ENCODE measurements at places on chromosomes 3 and 15.

- no peak for DNase-seq
Observed at GRCh38 chr15:58329781-58330671, 101.8 kb upstream of the LIPC start.

GRCh38 chr3:117473981-117474538 lies 764.5 kb downstream of the TUSC7 start:
- no peak for DNase-seq

DNA sequence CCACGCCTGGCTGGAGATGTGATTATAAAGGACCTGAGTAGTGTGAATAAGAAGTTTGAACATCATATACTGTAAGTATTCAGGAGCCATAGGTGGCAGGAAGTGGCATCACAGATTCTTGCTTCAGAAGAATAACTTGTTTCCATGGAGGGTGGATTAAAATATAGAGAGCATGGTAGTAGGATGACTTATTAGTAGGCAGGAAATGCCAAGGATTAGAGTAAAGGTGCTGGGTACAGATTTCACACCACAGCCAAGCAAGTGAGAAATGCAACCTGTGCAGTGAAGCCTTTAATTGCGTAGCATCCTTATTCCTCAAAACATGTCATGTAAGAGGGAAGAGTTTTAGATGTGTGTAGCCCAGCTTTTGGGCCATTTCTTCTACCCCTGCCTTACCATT lies 30.8 kb downstream of the IFT122 start:
- DNase-seq = no peak

DNA sequence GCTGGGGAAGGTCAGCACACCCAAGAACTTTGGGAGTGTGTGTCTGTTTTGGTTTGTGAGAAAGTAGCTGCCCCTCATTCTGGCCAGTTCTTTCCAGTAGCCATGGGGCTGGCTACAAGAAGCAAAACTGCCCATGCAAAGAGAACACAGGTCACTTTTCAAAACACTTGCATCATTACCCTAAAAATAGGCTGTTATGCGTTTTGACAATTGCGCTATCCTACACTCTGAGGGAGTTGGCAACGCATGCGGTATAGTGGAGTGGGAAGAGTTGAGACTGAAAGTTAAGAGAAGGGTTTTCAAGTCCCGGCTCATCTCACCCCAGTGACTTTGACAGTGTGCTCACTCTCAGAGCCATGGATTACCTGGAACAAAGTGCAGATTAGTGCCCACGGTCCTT lies 41.8 kb upstream of the MYZAP start:
- DNase-seq = no peak

GRCh38 chr3:114809668-114810413 lies 337.2 kb downstream of the ZBTB20 start:
- DNase-seq = no peak

GRCh38 chr3:158683230-158683962 lies 10.9 kb upstream of the LXN start:
- DNase-seq = no peak

DNA sequence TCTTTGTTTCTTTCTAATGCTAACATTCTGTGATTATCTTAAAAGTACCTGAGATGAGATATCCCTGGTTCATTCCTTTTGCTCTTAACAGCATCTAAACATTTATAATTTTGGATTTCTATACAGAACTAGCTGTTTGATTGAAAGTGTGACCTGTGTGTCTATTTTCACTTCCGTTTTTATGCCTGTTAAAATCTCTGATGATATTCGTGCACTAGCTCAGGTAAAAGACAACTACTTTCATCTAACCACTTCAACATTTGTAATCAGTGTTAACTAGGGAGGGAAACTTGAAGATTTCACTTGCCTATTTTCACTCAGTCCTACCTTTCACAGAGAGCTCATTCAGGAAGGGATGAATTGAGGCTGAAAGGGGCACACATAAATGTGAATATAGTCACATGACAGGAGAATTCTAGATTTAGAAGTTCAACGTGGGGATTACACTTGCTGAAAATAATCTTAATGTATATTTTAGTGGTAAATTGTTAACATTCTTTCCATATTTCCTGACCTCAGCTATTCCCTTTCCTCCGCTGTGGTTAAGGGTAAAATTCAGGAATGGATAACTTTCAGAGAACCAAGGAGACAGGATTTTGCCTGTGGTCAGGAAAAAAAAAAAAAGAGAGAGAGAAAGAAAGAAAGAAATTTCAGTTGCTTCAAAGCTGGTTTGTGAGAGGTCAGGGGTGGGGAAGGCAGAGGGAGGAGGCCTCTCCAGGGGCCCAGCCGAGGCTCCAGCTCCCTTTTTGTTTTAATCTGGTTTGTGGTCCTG lies 159.8 kb upstream of the TSC22D2 start:
- no peak for DNase-seq

DNA sequence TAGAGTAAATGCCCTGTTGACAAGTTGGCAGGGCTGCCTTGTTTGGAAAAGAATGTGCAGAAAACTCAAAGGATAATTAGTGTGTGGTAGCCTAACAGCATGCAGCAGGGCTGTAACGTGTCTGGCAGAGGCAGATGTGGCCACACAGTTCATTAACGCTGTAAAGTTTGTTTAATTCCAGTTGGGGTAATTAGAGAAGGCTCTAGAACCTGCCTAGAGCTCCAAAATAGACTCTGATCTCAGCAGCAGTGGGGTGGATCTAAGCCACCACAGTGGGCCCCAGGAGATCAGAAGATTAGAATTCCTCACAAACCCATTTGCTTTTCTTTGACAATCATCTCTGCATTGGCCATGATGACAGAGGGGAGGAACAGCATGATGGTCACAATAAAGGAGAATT lies 65.1 kb upstream of the LEKR1 start:
- no peak for DNase-seq

- DNase-seq = no peak
Observed at GRCh38 chr15:78156653-78157052, 7.5 kb downstream of the IDH3A start.

DNA sequence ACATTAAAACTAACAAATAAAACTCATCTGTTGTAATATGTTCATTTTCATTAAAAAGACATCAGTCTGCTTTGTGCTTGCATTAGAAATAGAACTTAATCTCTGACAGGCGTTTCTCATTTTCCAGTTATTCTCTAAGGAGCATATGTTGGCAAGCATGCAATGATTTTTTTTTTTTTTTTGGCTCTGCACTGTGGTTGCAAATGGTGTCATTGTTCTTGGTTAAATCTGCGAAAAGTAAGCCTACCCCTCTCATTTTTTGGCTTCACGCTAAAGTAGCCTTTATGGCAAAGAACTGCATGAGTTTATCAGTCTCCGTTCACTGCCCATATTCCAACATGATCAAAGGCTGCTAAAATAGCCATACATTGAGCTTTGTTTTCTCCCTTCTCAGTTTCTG lies 403.2 kb downstream of the MECOM start:
- no peak for DNase-seq

DNA sequence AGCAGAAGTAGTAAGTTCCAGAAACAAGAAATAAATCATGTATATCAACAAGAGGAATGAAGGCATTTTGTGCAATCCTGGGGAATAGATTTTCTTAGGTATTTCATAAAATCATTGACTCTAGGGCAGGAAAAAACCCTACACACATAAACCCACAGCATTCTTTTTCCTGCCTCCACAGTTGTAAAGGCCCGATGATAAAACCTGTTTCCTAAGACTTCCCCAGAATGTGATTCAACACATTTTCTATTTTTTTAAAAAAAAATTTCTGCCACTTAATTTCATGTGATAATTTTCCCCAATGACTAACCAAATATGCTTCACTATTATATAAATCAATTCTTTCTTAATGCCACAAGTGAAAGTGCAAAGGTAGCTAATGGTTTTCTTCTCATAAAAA lies 407.0 kb downstream of the FHIT start:
- no peak for DNase-seq

DNA sequence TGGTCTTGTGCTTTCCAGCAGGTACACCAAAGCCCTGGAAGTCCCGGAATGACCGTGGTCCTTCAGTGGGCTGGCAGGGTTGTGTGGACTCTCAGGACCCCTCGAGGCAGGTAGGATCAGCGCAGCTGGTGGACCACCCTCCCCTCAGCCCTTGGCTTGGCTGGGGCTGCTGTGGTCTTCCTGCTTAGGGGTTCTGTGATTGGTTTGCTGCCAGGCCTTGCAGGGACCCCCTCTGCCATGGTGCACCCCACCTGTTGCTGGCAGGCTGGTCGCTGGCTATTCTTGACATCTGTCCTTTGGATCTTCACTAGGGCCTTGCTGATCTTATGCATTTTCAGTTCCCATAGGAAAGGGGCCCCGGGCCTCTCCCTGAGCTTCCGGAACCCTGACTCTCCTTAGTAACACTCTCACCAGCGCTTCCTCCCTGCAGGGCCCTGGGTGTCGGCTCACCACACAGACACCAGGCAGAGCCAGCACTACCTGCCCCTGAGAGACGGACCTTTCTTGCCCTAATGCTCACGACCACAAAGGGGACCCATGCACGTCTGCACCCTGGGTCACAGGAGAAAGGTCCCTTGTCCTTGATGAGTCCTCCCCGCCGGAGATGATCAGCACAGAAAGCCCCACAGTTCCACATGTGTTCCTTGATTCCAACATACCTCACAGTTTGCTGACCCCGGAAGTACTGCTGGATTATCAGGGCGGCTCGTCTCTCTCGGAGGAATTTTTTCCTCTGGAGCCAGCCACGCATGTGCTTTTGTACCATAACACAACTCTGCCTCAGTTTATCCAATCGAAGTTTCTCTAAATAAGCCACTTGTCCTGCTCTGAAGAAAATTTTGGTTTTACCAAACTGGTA lies 51.7 kb downstream of the MYO5C start:
- no peak for DNase-seq

- no peak for DNase-seq
Observed at GRCh38 chr3:105853801-105854432, 14.9 kb downstream of the CBLB start.

DNA sequence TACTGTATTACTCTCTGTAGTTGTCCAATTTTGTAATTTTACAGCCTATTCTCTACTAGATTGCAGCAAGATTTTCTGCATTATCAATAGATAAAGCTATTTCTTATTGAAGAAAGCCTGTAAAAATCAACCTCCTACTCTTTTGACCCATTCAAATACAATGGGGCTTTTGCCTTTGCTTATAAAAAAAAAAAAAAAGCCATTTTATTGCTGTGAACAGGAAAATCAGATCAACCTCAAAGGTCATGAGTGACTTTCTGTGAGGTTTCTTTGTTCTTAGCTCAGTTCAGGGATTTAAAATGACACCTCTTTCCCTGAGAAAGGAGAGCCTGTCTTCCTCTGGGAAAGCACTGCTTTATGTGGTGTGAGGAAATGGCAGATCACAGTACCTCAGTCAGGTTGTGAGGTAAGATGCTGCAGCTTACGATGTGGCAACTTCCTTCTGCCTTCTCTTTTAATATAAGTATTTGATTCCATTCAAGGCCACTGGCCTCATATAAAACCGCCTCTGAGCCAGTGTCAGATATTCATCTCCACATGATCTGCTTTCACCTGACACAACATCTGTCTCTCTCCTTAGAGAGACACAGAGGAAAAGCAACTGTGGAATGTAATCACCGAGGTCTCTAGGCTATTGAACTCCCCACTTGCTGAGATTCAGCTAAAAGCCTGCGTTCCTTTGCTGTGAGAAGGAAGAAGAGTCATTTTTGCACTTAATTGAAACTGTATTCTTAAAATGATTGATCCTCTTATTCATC lies 161.5 kb upstream of the MB21D2 start:
- DNase-seq = no peak

GRCh38 chr3:59829527-59829926 lies 779.7 kb upstream of the CFAP20DC start:
- DNase-seq = no peak

DNA sequence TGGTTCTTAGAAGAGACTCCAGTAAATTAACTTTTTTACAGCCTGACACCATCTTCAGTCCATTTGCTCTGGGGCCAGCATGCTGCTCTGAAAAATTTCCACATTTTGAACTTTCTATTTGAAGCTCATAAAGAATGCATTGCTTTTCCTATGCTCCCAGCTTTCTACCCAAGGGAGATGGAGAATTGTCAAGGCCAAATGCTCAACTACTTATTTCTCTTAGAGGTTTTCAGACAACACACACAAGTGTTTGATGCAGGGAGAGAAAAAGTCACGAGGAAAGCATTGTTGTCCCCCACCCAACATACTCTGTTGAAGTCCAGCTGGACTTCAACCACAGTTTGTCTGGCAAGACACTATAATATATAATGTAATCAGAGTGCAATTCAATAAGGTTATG lies 100.3 kb upstream of the CADPS start:
- no peak for DNase-seq

DNA sequence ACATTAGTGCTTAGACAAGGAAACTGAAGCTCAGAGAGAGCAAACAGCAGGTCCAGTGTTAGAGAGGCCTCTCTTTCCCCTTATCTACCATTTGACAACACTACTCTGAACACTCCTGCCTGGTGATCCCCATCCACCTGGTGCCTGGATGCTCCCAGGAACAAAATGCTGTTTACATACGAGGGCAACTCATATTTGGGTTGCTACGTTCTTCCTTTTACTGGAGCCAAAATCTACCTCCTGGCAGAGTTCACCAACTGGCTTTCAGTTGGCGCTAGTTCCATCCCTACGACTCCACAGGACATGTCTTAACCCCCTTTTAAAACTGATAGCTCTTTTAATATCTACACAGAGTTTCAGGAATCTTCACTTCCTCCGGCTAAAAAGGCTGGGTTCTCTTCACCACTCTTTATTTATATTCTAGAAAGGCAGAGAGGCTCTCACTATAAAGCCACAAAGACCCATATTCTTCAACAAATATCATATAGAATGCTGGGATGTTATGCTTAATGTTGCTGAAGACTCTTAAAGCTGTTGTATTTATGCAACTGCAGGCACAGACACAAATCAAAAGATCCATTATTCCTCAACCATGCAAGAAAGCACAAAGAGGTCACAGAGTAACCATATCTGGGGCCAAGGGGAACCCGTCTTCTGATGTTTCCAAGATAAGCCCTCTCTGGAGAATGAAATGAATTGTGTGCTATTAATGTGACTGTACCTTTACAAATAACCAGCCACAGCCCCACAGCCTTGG lies 47.9 kb downstream of the CCNB2 start:
- no peak for DNase-seq

DNA sequence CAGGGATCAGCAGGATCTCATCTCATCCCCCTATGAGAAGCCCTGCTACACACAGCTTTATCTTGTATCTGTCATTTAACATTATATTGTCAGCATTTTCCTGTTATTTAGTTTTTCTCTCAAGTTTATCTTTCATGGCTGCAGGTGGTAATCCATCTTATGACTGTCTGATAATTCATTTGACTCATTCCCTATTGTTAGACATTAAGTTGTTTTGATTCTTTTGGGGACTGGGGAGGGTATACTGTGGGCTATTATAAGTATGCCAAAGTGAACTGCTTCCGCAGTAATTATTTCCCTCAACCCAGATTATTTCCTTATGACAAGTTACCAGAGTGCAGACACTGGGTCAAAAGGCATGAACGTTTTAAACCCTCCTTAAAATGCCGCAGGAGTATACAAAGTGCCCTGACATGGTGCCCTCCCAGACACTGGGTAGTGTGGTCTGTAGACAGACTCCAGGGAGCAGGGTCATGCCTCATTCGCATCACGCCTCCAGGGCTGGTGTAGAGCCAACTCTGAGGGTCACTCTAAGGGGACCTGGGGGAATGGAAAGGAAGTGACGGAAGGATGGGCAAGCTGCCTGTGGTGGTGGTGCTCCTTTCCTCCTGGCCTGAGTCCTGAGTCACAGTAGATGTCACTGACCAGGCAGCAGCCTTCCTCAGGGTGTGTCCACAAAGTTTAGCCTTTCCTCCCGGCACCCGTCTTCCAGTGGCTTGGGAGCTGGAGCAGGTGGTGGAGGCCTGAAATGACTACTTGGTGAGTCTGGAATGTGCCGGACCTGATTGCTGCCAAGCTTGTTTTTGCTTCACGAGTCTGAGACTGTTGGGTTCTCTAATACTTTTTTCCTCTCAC lies 11.6 kb downstream of the GPR160 start:
- no peak for DNase-seq

Data from frontal cortex (tissue), 4 donors.